ENCODE measurements at places on chromosomes 16 and 17.

DNA sequence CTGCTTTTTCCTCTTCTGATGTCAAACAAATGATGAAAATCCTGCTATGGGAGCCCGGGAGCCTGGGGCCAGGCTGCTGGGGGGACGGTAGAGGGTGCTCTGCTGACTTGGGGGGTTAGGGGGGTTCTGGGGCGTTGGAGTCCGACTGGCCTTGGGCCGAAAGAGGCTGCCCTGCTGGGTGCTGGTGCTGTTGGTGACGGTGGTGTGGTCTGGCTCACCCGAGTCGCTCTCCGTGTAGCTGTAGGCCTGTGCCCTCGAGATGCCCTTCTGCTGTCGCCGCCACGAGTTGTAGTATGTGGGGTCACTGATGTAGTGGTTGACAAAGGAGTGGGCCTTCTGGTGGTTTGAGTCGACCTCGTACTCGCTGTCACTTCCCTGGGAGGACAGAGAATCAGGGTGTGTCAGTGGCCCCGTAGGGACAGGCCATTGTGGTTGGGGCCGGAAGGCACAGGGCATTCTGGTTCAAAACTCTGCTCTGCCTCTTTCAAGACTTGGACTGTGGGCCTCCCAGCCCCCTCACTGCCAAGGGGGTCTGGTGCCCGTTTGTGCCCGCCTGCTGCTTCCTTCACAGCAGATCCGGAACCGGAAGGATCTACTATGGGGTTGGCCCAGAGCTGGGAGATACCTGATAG, 26.9 kb upstream of the CDC42EP4 start:
- DNase-seq: no peak

- no peak for DNase-seq
Observed at GRCh38 chr16:77307426-77308162, 108.4 kb downstream of the SYCE1L start.

GRCh38 chr17:43967251-43967875, 13.6 kb upstream of the PYY start:
- no peak for DNase-seq

GRCh38 chr16:83994087-83994486, 26.0 kb downstream of the NECAB2 start:
- no peak for DNase-seq

DNA sequence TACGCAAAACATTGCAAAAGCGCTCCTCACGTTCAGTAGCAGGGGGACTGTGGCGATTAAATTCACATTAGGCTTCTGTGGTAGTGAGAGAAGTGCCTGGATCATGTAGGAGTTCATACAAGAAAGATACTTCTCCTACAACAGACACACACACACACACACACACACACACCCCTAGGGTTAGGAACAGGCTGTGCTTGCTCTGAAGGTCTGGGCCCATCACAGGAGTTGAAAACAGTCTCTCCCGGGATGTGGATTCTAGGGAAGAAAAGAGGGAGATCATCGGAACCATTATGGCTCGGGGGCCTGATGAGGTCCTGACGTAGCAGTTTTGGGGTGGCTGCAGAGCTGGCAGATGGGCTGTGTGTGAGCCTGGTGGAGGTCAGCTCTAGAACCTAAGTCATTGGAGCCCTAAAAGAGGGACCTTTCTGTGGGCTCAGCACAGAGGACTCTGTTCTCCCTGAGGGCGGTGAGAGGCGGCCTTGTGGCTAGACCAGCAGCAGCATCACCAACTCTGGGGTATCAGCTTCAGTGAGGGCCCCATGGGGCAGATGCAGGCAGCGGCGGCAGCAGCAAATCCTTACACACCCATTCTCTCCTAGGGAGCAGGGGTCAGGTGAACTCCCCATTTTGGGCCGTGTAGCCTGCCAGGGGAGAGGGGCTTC, 7.2 kb downstream of the SLC47A1 start:
- DNase-seq: no peak

DNA sequence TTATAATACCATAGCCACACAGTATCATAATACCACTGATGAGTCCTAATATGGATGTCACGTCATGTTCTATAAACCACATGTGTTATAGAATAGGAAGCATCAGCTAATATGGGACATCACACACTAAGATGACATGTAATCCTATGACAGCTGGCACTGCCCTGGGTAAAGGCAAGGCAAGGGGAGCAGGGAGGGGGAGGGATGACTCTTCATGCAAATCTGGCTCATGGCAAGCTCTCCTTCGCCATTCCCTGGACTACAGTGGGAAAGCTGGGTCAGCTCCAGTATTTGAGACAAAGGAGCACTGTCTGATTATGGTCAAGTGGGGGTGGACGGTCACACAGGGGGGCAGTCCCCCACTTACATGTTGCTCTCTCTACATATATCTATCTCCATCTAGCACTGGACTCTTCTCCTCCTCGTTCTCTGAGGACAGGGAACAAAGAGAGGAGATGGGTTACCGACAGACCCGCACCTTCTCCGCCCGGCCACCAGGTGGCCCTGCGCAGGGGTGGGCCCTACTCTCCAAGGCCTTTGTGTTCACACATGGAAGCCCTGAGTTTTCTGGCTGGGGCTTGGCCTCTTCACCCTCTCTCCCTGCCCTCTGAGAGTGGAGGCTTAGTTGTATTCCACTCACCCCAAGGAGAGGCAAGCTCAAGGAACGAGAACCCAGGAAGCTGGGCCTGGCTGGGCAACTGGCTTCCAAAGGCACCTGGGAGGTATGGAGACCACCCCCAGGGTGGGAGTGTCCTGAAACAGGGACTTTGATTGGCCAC, 23.4 kb upstream of the MPO start:
- peak; percentile 67 for DNase-seq

- DNase-seq: no peak
Observed at GRCh38 chr16:82203198-82203597, 33.2 kb upstream of the MPHOSPH6 start.

DNA sequence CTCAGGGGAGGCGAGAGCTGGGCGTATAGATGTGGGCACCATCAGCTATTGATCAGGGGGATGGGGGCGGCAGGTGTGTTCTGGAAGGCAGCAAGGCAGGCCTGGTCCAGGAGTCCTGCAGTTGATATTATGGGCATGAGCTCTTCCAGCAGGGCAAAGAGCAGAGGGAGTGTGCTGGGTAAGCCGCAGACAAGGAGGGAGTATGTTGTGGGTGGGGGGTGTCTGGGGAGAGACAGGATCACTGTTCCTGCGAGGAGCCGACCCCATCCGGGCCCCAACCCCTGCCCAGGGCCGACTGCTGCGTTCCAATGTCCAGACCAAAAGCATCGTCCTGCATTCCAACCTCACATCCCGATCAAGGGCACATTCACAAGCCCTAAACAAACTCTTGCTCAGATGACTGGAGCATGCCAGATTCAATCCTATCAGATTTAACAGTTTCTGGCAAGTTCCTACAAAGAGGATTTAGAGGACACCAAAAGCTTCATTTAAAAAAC, 9.2 kb downstream of the MXRA7 start:
- no peak for DNase-seq

DNA sequence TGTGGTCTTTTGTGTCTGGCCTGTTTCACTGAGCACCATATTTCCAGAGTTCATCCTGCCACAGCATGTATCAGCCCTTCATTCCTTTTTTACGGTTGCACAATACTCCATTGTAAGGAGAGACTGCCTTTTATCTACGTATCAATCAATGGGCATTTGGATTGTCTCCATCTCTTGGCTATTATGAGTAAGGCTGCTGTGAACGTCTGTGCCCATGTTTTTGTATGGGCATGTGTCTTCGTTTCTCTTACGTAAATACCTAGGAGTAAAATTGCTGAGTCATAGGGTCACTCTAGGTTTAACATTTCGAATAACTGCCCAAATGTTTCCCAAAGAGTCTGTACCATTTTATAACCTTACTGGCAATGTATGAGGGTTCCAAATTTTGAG, 202.8 kb upstream of the FOXF1 start:
- DNase-seq: no peak

DNA sequence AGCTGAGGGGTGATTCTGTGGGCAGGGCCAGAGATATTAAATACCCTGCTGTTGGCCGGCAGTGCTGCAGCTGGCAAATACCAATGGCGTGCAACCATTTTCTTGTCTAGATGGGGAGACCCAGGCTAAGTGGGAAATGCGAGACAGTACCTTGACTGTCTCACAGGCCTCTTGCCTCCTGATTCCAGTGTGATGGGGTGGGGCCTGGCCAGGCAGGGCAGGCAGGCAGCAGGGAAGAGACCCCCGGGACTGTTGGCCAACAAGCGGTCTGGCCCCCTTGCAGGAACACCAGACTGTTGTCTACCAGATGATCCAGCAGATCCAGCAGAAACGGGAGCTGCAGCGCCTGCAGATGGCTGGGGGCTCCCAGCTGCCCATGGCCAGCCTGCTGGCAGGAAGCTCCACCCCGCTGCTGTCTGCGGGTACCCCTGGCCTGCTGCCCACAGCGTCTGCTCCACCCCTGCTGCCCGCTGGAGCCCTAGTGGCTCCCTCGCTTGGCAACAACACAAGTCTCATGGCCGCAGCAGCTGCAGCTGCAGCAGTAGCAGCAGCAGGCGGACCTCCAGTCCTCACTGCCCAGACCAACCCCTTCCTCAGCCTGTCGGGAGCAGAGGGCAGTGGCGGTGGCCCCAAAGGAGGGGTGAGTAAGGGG, 5.7 kb upstream of the CISD3 start:
- no peak for DNase-seq
